ENCODE measurements at places on chromosomes 16 and 17.

DNA sequence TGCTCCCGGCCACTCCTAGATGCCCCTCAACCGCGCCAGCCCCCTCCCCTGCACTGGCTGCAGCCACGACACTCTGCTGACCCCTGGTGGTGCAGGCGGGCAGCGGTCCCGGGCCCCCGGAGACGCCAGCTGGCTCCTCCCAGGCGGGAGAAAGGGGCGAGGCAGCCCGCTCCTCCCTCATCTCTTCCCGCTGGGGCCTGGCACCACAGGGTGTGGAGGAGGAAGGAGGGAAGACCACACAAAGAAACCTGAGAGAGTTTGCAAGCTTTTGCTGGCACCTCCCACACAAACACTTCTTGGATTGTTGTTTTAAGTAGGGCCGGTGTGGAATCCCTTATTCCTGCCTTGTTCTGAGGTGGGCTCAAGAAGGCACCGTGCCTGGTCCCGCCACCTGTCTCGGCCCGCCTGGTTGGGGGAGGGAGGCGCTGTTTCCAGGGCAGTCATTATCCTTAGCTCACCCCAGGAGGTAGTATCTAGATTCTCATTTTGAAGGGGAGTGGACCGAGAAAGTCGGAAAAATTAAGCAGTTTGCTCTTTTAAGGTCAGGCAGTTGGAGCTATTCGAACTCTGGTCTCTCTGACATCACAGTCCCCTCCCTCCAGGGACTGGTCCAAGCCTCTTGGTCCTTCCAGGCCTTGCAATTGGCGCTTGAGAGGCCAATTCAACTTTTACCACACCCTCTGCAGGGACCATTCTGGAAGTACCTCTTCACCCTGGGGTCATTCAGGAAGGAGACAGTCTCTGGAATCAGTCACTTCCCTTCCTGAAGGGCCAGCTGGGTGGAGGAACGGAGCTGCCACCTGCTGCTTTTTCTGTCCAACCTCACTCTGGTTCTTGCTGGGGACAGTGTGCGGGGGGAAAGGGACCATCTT is 959 bp upstream of the ANKRD13B start:
- peak overlapping the region; percentile 56 for H3K27ac ChIP-seq
- H3K4me1 ChIP-seq: peaks cover 54% of the 10 kb centered on the region
- H3K4me3 ChIP-seq: no peak overlapping the region

DNA sequence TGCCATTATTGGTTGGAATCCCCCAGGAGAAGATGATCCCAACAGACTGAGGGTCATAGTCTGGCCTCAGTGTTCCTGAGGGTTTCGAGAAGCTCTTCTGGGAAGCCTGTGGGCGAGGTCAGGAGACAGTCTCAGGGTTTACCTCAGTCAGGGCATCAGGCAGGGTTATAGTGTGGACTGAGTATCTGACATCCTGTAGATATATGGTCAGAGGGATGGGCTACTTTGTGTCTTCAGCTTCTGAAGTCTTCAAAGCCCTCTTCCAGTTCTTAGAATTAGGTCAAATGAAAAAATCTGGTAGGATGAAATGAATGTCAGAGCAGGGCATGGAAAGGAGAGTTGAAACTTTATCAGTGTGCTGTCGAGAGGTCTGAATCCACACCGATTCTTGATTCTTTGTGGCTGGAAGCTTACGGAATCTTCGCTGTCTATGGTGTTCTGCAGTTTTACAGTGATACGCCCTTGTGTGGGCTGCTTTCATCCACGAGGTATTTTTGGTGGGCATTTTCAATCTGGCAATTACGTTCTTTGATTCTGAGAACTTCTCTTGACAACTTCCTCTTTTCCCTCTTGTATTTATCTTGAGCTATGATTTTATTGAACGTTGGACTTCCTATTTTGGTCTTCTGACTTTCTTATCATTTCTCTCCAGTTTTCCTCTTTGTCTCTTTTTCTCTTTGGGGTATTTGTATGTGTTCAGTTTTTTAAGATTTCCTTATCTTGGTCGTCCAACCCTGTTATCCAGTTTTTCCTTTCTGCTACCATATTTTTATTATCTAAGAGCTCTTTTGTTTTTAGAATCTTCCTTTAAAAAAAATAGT is 30.4 kb downstream of the BPTF start:
- no peak overlapping the region for H3K4me3 ChIP-seq
- no peaks in the 10 kb centered on the region for H3K27me3 ChIP-seq
- DNase-seq: no peak
- no peak overlapping the region for H3K27ac ChIP-seq
- peaks cover 6% of the 10 kb centered on the region for H3K4me1 ChIP-seq

- no peaks in the 10 kb centered on the region for H3K27me3 ChIP-seq
- no peak overlapping the region for H3K4me3 ChIP-seq
- DNase-seq: no peak
- H3K36me3 ChIP-seq: no peaks in the 10 kb centered on the region
- no peak overlapping the region for H3K27ac ChIP-seq
These were observed 6.5 kb upstream of the SDK2 start for GRCh38 chr17:73650617-73651200.

DNA sequence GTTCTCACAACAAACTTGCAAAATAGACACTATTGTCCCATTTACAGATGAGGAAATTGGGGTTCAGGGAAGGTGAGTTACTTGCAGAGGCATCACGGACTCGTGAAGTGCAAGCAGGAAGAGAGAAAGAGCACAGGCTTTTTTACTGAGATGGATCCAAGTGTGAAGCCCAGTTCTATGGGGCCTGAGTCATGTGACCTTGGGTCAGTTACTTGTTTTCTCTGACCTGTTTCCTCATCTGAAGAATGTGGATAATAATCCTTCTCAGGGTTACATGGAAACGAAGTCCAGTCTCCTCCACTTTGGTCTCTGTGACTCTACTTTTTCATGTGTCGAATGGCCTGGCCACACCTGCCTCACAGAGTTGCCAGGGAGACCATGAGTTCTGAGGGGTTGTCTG is 134.4 kb downstream of the SPACA3 start:
- H3K27ac ChIP-seq: no peak overlapping the region
- H3K27me3 ChIP-seq: no peaks in the 10 kb centered on the region
- H3K4me3 ChIP-seq: no peak overlapping the region
- no peaks in the 10 kb centered on the region for H3K36me3 ChIP-seq

DNA sequence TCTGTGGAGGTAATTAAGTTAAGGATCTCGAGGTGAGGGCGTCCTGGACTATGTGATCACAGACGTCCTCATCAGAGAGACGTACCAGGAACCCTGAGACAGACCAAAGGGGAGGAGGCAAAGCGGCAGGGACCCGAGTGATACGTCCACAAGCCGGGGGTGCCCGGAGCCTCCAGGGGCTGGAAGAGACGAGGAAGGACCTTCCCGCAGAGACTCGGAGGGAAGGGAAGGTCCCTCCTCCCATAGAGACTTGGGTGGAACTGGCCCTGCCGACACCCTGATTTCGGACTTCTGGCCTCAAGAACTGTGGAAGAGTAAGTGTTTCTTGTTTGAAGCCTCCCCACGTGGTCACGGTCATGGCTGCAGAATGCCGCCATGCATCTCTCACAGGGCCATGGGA is 30.8 kb downstream of the LMF1 start:
- H3K4me3 ChIP-seq: no peak overlapping the region
- H3K4me1 ChIP-seq: peaks cover 3% of the 10 kb centered on the region
- H3K27ac ChIP-seq: no peak overlapping the region
- no peak for DNase-seq
- H3K27me3 ChIP-seq: no peaks in the 10 kb centered on the region

DNA sequence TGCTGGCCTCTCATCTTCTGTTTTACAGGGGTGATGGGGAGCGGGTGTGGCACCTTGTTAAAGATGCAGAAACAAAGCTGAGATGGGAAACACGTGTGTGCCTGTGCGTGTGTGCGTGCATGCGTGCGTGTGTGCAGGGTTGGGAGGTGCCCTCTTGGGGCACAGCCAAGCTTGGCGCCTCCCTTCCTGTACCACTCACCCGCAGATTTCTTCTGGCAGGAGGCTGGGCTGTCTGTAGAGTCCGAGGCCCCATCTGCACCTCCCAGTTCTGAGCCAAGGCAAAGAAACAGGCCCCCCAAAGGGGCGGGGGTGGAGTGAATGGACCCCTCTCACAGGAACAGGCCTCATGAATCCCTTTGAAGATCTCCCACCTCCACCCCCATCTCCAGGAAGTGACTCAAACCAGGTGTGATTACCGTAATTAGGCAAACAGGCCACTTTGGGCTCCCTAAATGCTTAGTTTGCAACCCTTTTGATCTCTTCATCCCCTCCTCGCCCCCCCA is 20.9 kb downstream of the TNS4 start:
- no peaks in the 10 kb centered on the region for H3K27me3 ChIP-seq
- H3K36me3 ChIP-seq: no peaks in the 10 kb centered on the region
- H3K4me3 ChIP-seq: no peak overlapping the region
- H3K27ac ChIP-seq: no peak overlapping the region
- no peak for DNase-seq

DNA sequence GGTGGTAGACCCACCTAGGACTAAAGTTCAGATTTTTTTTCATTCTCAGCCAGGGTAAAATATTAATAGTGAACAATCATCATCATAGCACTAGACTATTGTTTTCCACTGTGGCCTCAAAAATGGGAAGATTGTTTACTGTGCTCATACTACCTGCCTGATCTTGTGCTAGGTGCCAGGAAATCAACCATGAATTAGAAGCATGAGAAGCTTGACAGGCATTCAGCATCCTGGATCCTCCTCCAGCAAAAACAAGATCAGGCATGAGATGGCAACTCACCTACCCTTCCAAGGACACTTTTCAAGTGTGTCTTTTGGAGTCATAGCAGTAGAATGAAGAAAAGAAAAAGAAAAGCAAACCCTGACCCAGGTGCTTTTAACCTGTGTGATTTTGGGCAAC is 174.2 kb downstream of the CYLD start:
- no peak overlapping the region for H3K4me3 ChIP-seq
- no peaks in the 10 kb centered on the region for H3K27me3 ChIP-seq
- no peaks in the 10 kb centered on the region for H3K36me3 ChIP-seq
- DNase-seq: no peak
- H3K4me1 ChIP-seq: no peaks in the 10 kb centered on the region

DNA sequence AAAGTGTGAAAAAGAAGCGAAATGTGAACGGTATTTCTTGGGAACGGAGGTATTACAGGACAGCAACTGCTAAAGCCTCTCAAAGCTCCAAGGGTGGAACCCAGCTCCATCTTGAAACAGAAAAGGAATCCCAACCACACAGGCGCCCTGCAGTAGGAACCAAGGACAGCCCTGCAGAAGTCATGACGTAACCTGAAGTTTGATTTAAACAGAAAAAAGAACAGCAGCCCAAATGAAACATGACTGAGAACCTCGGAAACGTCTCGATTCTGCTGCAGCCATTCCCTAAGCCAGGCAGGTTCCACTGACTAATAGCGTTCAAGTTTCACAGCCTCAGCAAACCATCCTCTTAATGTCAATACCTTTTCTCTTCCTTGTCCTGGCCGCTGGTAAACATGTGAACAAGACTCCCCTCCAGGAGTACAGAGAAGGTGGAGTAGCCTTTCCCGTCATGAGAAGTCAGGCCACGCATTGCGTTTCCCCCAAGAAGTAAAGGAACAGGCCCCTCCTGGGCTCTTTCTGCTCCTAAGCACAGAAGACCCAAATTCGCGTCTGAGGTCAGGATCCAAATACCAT is 20.1 kb downstream of the SIAH1 start:
- no peaks in the 10 kb centered on the region for H3K27me3 ChIP-seq
- no peak overlapping the region for H3K4me3 ChIP-seq
- H3K4me1 ChIP-seq: peaks cover 31% of the 10 kb centered on the region
- peak overlapping the region; percentile 84 for H3K27ac ChIP-seq
- DNase-seq: no peak
- H3K36me3 ChIP-seq: peaks cover 6% of the 10 kb centered on the region

- H3K27ac ChIP-seq: no peak overlapping the region
- H3K36me3 ChIP-seq: no peaks in the 10 kb centered on the region
- no peaks in the 10 kb centered on the region for H3K4me1 ChIP-seq
- no peaks in the 10 kb centered on the region for H3K27me3 ChIP-seq
These were observed 7.0 kb upstream of the ODF4 start for GRCh38 chr17:8332688-8333087.

DNA sequence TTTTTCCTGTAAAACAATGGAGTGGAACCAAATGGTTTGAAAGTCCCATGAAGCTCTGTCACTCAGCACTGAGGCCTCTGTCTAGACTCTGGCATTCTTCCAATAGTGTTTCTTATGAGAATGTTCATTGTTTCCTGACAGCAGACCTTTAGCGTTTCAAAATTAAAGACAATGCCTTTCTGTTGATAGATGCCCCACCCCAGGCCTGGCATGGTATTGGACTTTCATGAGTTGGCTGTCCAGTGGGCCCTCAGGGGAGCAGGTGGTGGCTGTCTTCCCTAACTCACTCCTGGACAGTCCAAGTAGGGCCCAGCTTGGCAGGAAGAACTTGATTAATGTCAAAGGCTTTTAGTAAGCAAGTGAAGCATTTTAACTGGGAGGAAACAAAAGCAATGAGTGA is 186.5 kb upstream of the CCL2 start:
- no peaks in the 10 kb centered on the region for H3K4me1 ChIP-seq
- H3K27me3 ChIP-seq: no peaks in the 10 kb centered on the region

All from thyroid gland (tissue), 4 donors.